Retina (tissue), 1 donor: ENCODE measurements at places on chromosomes 4 and X.

DNA sequence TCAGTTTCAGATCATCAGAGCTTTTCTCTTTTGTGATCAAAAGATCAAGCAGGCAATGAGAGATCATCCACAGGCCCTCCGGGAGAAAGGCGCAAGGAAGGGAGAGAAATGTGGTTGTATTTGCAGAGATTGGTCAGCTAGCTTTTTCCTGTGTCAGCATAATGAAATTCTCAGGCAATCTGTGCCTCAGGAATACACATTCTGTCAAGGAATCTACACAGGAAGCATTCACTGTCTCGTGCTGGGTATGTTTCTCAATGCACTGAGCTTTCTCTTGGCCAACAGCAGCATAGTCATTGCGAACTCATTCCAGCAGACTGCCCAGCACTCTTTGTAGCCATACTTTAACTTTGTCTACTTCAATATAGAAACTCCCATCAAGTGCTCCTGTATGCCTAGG is 413.7 kb downstream of the PPP3CA start:
- DNase-seq: no peak

GRCh38 chr4:77852892-77853495 is 9.6 kb upstream of the MRPL1 start:
- DNase-seq: no peak

- DNase-seq: no peak
Observed at GRCh38 chr4:125464146-125464545, 149.4 kb downstream of the FAT4 start.

DNA sequence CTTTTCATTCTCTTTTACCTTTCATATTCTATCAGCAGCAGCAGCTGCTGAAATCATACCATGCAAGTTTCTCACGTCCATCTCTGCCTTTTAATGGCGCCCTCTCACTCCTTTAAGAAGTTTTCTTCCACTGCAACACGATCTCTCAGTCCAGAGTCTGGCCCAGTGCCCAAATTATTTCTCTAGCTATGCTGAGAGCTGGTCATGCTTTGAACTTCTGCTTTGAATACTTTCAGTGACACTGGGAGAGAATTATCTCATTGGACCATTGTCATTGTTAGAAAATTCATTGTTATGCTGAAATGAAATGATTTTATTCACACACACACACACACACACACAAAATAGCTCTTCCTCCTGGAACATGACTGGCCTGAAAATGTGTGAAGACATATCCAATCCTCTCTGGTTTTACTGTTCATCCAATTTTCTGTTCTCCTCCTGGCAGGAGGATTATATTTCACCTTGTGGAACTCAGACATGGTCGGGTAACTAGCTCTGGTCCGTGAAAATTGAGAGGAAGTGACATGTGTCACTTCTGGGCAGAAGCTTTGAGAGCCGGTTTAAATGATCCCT is 1.3 kb upstream of the PDHA1 start:
- no peak for DNase-seq

GRCh38 chr4:62912531-62912930 is 1496.7 kb downstream of the TECRL start:
- DNase-seq: no peak

DNA sequence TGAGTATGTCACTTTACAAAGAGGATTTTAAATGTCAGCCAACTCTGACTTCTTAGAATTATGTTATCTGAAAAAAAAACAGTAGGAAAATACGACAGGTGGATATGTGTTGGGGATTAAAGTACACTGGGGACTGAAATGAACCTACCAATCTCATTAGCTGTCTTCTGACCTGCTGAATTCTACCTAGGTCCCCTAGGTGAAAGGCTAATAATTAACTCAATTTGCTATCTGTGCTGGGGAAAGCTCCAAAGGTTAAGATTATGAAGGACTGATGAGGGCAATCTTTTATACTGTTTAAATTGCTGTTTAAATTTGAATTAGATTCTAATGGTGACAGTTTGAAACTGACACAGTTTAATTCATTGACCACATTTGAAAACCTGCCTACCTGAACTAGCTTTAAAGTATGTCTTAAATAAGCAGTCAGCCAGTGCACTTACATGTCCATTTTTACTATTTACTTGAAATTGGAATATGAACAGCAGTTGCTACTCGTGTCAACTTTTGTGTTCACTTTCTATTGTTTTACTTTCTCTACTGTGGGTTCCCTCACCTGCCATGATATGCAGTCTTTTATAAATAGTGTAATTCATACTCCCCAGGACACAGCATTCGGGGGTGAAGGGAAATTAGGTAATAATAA is 977.3 kb downstream of the C4orf33 start:
- no peak for DNase-seq

DNA sequence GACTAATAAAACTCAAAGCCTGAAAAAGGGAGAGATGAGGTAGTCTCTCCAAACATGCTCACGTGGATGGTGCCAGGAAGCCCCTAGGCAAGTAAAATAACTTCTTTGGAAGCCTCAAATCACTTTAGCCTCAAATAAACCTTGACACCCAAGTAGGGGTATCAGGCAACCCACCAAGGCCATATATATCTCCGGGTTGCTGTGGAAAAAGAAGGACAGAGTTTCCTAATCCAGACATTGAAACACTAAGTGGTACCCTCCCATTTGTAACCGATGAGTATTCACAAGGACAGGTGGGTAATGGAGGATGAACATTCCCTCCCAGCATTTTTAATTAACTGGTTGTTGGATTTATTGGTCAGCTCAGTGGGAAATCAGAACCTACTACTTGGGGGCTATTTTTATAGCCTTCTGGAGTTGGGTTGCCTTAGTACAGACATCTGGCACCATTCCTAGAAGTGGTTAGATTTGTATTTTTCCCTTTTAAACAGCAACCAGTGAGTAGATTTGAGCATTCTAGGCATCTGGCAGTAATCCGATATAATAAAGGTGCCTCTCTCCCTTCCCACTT is 87.7 kb downstream of the GPC3 start:
- no peak for DNase-seq

- no peak for DNase-seq
Observed at GRCh38 chr4:31530555-31530954, 810.4 kb downstream of the PCDH7 start.

DNA sequence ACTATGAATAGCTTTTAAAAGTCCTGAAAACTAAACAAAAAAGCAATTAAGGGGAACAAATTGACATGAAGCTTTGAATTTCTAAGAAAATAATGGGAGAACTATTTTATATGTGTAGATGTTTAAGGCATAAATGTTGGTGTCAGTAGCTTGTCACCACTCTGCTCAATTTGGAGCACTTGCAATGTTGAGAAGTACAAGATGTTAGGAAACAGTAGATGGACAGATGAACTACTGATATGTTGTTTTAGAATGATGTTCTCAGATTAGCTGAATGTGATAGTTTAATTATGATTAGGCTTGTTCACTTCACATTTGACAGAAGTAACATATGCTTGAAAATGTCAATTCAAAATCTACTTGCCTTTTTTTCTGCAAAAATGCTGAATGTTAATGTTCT is 525.7 kb upstream of the IGFBP7 start:
- no peak for DNase-seq

GRCh38 chr4:121923306-121923705 is 28.6 kb downstream of the TRPC3 start:
- DNase-seq: no peak

- no peak for DNase-seq
Observed at GRCh38 chr4:40948014-40948413, 198.3 kb downstream of the NSUN7 start.

GRCh38 chrX:40291553-40291952 is 193.8 kb upstream of the BCOR start:
- no peak for DNase-seq

- DNase-seq: no peak
Observed at GRCh38 chr4:140138428-140138827, 15.6 kb downstream of the MAML3 start.

GRCh38 chrX:48789366-48790220 is 3.2 kb downstream of the GATA1 start:
- no peak for DNase-seq

DNA sequence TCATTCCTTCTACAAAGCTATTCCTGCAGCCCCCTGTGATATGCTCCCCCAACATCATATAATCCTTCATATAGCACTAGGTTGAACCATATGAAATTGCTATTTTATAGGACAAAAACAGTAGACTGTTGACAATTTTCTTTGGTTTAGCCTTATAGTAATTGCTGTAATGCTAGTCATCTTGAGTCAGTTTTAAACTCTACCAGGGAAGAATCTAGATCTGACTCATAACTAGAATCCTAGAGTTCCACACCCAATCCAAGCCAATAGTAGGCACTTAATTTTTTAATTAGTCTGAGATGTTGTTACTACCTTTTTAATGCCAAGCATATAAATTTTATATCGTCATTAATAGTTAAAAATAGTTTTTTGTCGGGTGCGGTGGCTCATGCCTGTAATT is 136.8 kb downstream of the CHRNA9 start:
- DNase-seq: no peak

DNA sequence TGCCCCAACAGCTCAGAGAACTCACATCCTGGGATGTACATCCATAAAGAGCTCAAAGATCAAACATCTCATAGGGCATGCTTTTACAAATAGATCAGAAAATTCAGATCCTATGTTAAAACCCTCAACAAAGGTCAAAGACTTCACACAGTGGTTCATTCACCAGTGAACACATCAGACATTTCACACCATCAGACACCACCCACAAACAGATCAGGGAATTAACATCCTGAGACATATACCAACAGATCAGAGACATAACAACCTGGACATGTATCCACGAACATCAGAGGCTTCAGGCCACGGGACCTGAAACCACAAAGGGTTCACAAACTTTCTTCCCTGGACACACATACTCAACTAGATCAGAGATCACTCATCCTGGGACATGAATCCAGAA is 23.4 kb downstream of the SUV39H1 start:
- no peak for DNase-seq

DNA sequence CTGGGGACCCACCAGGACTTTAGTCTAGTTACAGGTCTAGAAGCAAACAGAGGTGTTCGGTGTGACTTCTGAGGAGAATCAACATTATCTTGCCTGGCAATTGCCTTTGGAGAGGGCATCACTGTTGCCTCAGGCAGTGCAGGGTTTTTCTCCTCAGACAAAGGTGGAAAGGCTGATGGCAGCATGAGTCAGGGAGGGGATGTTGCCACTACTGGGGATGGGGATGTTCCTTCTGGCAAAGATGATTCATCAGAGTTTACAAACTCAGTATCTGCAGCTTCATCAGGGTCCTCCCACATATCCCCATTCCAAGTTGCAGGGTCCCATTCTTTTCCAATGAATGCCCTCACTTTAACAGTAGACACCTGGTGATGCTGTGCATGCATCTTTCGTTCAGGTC is 91.3 kb upstream of the GALNTL6 start:
- no peak for DNase-seq

- no peak for DNase-seq
Observed at GRCh38 chrX:106906361-106906760, 3.2 kb upstream of the RIPPLY1 start.

DNA sequence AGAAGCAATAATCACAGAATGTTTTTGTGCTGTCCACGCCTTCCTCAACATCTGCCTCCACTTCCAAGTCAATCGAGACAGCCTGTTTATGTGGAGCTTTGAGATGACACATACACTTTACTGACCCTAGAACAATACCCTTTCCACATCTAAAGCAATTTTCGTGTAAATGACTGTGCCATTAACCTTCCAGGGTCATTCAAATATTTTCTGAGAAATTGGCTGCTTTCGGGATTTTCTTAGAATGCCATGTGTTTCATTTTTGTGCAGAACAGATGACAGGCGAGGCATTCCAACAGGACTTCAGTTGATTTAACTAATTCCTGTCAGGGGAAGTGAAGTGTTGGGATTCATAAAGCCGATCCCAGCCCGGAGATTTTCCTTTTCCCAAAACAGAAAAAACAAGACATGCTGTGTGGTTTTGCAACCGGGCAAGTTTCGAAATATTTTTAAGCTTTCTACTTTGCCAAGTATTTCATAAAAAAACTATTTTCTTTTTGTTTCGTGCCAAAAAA is 73.9 kb downstream of the SORBS2 start:
- DNase-seq: no peak

DNA sequence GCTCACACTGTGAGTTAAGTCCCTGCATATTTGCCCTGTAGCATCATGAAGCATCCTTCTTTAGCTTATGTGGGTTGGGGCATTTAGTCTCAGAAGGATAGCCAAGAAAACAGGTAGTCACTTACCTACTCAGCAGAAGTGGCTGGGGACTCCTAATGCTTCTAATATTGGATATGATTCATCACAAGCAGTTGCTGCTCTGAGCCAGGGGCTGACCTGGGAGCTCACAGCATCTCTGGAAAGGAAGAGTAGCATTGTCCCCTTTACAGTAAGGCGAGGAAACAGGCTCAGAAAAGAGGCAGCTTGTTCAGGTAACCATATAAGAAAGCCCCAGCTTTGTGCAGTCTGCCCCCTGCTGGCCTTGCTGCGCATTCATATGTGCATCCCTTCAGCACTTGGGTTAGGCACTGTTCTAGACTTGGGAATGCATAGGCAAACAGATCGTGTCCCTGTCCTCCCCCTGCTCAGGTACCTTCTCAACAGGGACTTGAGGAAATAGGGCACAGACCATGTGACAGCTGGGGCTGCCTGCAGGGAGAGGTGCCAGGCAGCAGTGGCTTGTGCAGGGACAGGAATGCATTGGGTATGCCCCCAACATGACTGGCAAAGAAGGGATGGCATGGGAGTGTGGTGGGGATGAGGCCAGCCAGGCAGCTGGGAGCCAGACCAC is 35.7 kb upstream of the TBC1D14 start:
- peak; percentile 62 for DNase-seq
